ENCODE measurements at places on chromosomes 1 and 21.
A peak's percentile ranks its signal among the peaks of the same experiment; 100 is the strongest.

GRCh38 chr1:203655671-203656070, 29.0 kb downstream of the ATP2B4 start:
- no peak for DNase-seq

DNA sequence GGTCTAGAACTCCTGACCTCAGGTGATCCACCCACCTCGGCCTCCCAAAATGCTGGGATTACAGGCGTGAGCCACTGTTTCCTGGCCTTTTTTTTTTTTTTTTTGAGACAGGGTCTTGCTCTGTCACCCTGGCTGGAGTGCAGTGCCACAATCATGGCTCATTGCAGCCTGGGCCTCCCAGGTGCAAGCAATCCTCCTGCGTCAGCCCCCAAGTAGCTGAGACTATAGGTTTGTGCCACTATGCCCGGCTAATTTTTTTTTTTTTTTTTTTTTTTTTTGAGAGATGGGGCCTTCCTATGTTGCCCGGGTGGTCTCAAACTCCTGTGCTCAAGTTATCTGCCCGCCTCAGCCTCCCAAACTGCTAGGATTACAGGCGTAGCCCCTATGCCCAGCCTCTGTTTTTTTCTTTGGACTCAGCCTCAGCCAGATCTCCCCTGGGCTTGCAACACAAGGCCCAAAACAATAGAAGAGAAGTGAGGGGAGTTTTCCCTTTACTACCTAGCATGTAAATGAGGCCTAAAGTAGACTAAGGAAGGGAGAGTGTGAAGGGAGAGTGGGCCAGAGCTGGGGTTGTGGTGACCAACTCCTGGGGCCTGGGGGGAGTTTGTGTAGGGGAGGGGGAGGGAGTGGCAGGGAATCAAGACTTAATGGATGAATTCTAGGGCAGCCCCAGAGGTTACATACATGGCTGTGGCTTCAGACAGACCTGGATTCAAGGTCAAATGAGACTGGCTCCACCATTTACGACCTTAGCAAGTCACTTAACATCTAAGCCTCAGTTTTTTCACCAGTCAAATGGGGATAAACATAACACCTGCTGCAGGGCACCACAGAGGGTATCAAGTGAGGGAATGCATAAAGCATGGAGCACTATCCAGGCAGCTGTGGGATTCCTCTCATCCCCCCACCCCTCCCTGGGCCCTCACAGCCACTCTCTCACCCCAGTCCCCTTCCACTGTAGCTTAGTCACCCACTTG, 1.6 kb upstream of the CD52 start:
- no peak for DNase-seq

- DNase-seq: no peak
Measured at GRCh38 chr1:1149416-1149815, 24.3 kb upstream of the TTLL10 start.

- DNase-seq: no peak
Measured at GRCh38 chr1:227242811-227243682, 75.2 kb downstream of the CDC42BPA start.

DNA sequence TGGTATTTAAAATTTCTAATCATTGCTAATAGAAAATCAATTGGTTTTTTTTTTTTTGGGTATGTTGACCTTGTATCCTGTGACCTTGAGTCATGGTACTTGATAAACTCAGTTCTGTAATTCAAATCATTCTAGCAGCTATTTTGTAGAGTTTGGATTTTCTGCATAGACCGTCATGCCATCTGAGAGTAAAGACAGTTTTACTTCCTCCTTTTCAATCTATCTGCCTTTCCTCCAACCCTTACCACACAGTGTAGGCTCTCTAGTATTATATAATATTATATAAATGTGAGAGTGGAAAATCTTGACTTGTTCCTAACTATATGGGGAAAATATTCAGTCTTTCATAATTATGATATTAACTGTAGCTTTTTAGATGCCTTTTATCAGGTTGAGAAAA, 7.0 kb downstream of the TDRD5 start:
- DNase-seq: no peak

GRCh38 chr1:54126271-54126815, 26.5 kb downstream of the CDCP2 start:
- no peak for DNase-seq

DNA sequence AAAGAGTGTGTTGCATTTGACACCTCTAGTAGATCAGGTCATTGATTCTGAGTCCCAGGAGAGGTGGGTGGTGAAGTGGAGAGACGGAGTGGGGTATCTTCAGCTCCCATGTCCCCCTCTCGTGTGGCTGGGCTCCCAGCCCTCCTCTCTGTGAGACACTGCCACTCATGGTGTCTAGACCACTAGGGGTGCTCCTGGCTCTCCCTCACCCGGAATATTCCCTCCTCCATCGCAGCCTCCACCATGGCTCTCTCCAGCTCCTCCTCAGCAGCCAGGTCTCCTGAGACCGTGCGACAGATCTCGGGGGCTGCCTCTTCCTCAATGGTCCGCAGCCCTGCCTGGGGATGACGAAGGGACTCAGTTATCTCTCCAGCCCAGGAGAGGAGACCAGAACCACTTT, 20.6 kb upstream of the KIF21B start:
- no peak for DNase-seq

GRCh38 chr1:201988601-201989000, 6.2 kb downstream of the RNPEP start:
- DNase-seq: no peak

DNA sequence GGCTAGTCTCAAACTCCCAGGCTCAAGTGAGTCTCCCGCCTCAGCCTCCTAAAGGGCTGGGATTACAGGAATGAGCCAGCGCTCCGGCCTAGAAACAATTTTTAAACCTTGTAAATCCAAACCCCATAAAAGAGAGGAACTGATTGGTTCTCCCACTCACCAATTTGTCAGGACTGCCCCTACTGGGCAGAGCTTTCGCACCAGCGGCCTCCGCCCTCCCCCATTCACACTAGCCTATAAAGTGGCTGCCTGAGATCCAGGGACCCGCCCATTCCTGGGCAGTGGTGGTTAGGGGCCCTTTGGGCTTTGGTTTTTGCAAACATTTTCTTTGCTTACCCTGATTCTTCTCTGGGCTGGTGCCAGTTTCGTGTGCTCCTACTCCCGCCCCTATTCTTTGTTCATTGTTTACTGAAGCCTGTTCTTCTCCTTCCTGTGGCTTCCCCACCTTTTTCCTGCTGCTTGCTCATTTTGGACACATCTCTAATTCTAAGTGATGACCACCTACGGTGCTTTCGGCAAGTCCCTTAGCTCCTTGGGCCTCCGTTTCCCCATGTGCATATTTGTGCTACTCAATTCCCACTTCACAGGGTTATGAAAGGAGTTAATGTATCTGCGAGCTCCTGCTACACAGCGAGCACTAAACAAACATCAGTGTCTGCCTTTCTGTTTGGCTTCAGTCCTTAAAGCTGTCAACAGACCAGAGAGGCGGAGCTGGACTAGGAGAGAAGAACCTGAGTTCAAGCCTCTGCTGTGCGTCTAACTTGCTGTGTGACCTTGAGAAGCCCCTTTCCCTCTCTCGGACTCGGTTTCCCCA, 39.8 kb upstream of the CLIC4 start:
- peak; percentile 70 for DNase-seq

- no peak for DNase-seq
Measured at GRCh38 chr1:14780271-14780670, 181.8 kb downstream of the KAZN start.

- no peak for DNase-seq
Measured at GRCh38 chr1:19623523-19623922, 20.6 kb upstream of the NBL1 start.

- DNase-seq: no peak
Measured at GRCh38 chr1:231020139-231020601, 19.9 kb downstream of the FAM89A start.

GRCh38 chr1:112716133-112716720, 1.1 kb upstream of the PPM1J start:
- DNase-seq: peak; percentile 80

- DNase-seq: no peak
Measured at GRCh38 chr1:198238121-198238520, 81.3 kb downstream of the NEK7 start.

GRCh38 chr1:147641695-147642592, 28.4 kb downstream of the ACP6 start:
- DNase-seq: no peak

- no peak for DNase-seq
Measured at GRCh38 chr1:110425612-110426152, 18.2 kb upstream of the LAMTOR5 start.

Measured in right kidney (tissue), 9 donors.